GM04504 (cell line): ENCODE measurements at places on chromosomes 3 and 15.

- DNase-seq, result no peak
Measured at GRCh38 chr3:23288286-23288685, 85.2 kb downstream of the UBE2E2 start.

DNA sequence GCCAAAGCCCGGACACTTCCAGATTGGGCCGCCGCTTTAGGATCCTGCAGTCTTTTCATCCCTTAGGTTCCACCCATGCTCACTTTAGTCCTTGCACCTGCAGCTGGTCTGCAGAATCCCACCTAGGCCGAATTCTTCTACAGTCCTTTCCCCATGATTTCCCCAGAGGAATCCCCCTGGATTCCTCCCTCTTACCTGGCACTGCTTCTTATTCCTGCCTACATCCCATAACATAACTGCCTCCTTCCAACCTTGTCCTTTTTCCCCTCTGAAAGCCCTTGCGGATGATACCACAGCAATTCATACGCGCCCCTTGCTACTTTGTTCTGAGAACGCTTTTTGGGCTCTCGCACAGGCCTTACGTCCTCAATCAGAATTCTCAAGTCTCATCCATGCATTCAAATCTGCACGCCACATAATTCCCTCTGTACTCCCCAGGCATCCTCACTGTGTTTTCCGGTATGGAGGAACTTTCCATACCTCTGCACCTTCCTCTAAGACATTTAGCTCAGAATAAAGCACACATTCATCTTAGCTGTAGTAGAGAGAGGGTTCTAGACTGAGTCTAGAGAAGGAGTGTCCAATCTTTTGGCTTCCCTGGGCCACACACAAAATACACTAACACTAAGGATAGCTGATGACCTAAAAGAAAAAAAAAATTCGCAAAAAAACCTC is 619 bp downstream of the EIF2AK4 start:
- DNase-seq, result no peak

DNA sequence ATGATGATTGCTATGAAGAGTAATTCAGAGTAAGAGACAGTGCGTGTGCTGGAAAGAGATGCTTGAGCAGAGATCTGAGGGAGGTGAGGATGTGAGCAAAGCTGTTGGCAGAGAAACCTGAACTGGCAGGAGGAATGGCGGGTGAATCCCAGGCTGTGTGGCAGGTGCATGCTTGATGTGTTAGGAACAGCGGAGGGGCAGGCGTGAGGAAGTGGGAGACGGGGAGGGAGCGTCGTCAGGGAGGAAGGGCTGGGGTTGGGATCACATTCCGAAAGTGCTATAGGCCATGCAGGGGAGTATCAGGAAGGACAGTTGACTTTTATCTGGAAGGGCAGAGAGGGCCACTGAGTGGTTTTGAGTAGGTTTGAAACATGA is 8.6 kb downstream of the GABRA5 start:
- DNase-seq, result no peak

- DNase-seq, result no peak
Measured at GRCh38 chr3:142857056-142857455, 31.8 kb downstream of the PCOLCE2 start.

DNA sequence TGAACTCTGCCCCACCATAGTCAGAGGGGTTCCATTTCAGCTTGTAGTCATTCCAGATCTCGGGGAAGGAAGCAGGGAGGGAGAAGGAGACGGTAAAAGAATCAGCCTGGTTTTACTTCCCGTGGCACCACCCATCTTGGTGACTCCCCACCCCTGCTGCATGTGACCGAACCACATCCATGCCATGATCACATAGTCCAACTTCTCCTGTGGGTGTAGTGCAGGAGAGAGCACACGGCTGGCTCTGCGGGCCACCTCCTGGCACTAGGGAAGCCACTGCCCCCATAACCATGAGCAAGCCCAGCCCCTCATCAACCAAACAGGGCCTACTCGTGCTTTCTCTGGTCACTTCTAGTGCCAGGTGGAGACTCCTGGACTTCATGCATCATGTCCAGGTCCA is 3.7 kb downstream of the CHRNA3 start:
- no peak for DNase-seq
